ENCODE measurements at places on chromosomes 6 and 20.

- no peak for DNase-seq
Observed at GRCh38 chr6:118869894-118870589, 23.9 kb upstream of the ASF1A start.

DNA sequence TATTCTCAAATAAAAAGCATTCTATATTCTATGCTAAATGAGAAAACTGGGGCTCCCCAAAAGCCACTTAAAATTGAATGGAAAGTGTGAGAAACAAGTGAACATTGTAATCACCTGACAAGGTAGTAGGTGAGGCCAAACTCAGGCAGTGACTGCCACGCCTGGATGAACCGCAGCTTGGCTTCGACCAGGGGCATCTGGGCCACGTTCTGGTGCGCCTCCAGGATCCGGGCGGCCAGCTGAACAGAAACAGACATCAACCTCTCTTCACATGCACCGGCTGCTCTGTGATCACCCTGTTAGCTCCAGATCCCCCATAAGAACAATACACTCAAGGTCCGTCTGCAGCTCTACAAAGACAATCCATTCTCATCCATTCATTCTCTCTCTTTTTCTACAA, 30.1 kb upstream of the LRRN4 start:
- no peak for DNase-seq

- no peak for DNase-seq
Observed at GRCh38 chr6:96659084-96659845, 96.3 kb downstream of the FHL5 start.

- DNase-seq = no peak
Observed at GRCh38 chr6:85343428-85343827, 106.5 kb upstream of the NT5E start.

DNA sequence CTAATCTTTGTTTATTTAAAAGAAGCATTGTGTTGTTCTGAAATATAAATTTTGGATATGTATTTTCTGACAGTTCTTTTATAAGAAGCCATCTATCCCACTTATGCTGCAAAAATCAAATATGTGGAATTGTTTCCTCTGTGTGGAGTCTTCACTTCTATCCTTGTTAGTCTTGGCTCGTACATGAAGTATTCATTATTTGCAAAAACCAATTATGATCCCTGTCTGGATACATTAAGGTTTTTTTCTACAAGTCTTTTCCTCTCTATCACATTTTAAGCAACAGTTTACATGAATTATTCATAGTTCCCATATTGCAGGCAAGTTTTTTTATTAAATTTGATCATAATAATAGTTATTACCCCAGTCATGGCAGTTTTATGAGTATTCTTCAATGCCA, 490.8 kb upstream of the GJE1 start:
- no peak for DNase-seq

- peak; percentile 32 for DNase-seq
Observed at GRCh38 chr6:139109558-139109957, 25.3 kb upstream of the HECA start.

DNA sequence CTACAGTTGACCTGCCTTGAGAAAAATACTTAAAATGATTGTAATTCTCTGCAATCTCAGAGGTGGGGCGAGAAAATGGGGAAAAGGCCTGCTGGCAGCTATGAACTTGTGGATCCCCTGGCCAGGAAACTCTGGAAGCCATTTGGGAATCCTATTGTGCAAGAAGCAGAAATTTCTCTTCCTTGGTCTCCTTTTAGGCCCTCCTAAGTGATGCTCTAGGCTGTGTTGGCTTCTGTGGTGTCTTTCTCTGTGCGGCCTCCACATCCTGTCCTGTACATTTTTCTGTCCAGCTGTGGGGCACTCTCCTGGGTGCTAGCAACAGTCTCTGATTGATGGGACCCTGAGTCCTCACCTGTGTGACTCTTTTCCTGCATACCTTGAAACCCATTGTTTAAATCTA, 290.9 kb downstream of the FARS2 start:
- DNase-seq = no peak

- DNase-seq = no peak
Observed at GRCh38 chr20:59778615-59779200, 154.7 kb downstream of the SYCP2 start.

DNA sequence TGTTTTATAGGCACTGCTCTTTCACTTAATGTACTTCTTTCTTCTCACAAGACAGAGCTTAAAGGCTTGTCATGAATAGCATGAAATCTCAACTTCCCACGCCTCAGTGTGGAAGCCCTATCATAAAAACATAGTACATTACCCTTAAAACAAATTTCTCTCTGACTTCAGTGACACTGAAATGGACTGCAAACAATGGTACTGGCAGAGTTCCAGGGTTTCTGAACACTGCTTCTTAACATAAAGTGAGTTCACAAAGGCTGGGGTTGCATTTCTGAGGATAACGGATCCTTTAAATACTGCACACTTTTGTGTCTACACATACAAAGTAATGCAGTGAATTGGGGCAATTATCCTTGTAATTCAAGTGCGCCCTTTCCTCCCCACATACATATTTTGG, 32.3 kb upstream of the PLEKHG1 start:
- no peak for DNase-seq

DNA sequence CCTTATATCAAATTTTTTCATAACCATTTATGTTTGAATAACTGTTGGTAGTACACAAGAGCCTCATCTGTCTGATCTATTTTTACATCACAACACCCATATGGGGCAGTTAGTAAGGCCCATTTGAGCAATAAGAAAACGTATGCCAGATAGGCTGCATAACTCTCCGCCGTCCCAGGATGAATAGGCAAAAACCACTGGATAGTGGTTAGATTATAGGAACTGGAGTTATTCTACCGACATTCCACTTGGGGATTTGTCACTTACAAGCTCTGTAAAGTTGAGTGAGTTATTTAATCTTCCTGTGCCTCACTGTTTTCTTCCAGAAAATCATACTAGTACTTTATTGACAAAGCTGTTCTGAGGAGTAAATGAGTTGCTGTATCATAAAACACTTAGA, 881.9 kb downstream of the QKI start:
- DNase-seq = no peak

DNA sequence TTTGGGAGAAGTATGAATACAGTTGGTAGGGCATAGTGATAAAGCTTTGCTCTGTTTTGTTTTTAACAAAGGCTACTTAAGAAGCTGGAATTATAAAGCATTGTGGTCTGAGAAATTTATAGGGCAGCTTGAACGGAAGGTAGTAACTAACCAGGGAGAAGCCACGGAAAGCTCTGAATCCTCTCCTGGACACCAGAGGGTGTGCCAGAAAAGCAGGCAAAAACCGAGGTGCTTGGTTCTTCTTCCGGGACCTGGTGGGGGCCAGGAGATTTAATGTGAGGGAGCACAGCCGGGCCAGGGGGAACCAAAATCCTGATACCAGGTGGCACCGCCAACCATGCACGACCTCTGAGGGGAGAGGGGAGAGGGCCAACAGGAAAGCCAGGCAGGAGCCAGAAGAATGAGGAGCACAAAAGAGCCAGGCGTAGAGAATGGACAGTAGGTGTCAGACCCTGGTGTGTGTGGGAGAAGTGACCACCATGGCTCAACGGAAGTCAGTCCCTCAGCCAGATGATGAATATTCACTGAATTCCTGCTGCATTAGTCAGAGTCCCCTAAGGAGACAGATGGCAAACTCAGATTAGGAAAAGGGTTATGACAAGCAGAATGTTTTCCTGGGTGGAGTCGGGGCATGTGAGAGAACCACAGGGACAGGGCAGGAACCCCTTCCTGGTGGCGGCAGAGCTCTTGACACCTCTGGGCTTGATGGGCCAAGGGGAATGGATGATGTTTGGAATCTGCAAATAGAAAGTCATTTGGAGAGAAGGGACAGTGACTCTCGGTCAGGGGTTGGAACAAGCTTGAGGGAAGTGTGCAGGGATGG, 262.3 kb downstream of the ZNF217 start:
- no peak for DNase-seq

- no peak for DNase-seq
Observed at GRCh38 chr20:59821201-59821600, 112.2 kb downstream of the SYCP2 start.

GRCh38 chr6:163835439-163836171, 421.1 kb downstream of the QKI start:
- no peak for DNase-seq
